SK-MEL-5 (cell line): ENCODE measurements at places on chromosomes 6 and 20.

- DNase-seq, result no peak
These were observed 71.1 kb upstream of the BLCAP start for GRCh38 chr20:37598575-37599342.

GRCh38 chr6:43951756-43952675, 175.2 kb downstream of the MRPL14 start:
- DNase-seq, result no peak

- no peak for DNase-seq
These were observed 20.5 kb downstream of the NPEPL1 start for GRCh38 chr20:58712806-58713731.

- DNase-seq, result no peak
These were observed 33.1 kb downstream of the MDFI start for GRCh38 chr6:41671376-41671775.

GRCh38 chr6:36136034-36136433, 5.7 kb downstream of the MAPK13 start:
- DNase-seq, result no peak
